ENCODE measurements at places on chromosomes 12 and 14. TPM values are rescaled to one million over a fixed set of nuclear protein-coding genes. Genes with fewer than 3 reads are reported as not detected.

OR6C2 gene
- not detected for total RNA-seq

AQP6 gene
- total RNA-seq: 0.28 TPM

ADAMTS20 gene
- not detected for total RNA-seq

ANO2 gene
- total RNA-seq: 0.13 TPM

TCL1B gene
- total RNA-seq: not detected

IRAK3 gene
- 1.7 TPM for total RNA-seq

KRT82 gene
- not detected for total RNA-seq

LPAR5 gene
- total RNA-seq: 0.88 TPM

GPR68 gene
- 0.10 TPM for total RNA-seq

GLS2 gene
- 251 TPM for total RNA-seq

NAB2 gene
- 12.9 TPM for total RNA-seq

NEMP1 gene
- 5.3 TPM for total RNA-seq

ACYP1 gene
- 3.2 TPM for total RNA-seq

PHETA1 gene
- total RNA-seq: 9.4 TPM

CLEC4E gene
- total RNA-seq: 0.63 TPM

LUM gene
- 4.9 TPM for total RNA-seq

KLRD1 gene
- total RNA-seq: 0.53 TPM

CELA1 gene
- not detected for total RNA-seq

Data from left lobe of liver (tissue), 2 donors.